ENCODE measurements at places on chromosomes 3 and 15.

DNA sequence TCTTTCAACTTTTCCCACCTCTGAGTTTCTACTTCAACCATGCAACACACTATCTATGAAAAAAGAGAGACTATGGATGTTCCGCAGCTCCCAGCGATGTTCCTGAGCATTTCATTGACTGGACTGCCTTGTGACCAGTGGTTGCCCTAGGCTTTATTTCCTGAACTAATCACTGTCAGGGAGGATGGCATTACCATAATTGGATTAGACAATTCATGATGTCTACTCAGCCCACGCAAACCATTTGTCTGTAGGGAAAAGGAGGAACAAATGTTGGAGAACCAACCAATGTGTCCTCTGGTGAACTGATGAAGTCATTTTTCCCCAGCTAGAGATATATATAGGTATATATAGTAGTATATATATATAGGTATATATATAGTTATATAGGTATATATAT is 229.3 kb upstream of the MCTP2 start:
- DNase-seq, result no peak

DNA sequence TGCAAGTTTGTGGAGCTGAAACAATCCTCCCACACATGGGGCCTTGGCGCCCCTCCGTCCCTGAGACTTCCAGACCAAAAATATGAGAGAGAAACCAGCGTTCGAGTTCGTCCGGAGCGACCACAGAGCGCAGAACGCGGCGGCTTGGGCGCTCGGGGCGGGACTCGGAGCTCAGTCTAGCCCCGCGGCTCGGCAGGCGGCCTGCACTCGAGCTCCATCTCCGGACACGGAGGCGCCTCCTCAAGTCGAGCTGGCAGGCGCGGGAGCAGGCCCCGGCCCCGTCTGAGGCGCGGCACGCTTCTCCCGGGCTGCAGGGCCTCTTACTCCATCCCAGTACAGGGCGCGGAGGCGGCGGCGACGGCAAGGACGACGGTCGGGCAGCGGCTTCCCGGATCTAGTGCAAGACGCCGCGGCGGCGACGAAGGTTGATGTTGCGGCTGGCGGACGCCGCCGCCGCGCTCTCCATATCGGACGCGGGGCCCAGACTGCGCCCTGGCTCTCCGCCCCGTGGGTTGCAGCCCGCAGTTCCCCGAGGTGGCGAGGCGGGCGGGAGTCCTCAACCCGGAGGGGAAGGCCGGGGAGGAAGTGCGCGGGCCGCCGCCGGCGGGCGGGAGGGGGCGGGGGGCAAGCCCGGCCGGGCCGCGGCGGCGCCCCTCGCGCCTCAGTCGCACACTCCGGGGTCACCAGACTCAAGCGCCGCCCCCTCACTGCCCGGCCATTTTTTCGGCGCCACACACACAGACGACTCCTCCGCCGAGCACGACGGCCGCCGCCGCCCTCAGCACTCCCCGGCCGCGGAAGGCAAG is 674 bp downstream of the MSL2 start:
- peak; percentile 64 for DNase-seq

GRCh38 chr3:28104896-28105534 is 136.4 kb upstream of the CMC1 start:
- DNase-seq, result no peak

DNA sequence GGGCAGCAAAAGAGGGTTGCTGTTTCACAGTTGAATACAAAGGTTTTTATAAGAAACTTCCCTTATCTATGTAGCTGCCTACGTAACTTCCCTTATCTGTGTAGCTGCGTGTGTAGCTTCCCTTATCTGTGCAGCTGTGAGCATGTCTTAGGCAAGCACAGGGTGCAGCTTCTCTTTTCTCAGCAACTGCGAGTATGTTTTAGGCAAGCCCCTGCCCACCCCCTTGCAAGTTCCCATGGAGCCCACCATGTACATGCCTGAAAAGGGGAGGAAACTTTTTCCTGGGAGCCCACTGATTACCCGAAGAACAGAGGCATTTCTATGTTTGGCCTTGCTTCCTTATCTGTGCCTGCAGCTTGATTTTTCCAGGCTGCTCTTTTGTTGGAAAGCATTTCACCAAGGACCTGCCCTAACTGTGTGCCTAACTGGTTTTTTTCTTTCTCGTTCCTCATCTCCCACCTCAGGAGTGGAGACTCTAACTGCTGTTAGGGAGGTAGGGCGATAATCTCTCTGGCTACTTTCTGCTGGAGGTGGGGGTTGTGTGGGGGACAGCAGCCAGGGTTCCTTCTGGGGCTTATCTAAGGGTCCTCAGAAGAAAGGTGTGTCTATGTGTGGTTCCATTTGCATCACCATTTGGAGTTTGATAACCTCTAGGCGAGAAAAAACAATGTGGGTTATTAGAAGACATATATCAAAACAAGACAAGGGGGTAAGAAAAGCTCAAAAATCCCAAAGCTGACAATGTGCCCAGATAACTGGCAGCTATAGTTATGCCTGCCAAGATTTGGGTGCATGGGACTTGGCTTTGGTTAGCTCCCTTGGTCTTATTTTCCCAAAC is 26.0 kb downstream of the SORD start:
- DNase-seq, result no peak

DNA sequence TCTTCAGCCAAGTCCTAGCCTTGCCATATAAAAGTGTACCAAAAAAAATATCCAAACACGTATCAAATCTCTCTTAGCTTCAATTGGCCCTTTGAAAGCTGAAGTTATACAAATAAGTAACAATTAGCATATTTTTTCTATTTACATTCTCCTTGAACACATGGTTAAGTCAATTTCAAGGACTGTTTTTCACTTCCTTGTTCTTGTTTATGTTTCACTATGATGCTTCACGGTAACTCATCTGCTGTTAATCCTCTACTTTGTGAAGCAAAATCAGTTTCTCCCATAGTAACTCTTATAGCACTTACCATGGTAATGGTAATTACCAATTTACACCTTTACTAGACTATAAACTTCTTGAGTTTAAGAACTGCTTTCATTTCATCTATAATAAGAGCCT is 10.6 kb upstream of the SPRED1 start:
- DNase-seq, result no peak

DNA sequence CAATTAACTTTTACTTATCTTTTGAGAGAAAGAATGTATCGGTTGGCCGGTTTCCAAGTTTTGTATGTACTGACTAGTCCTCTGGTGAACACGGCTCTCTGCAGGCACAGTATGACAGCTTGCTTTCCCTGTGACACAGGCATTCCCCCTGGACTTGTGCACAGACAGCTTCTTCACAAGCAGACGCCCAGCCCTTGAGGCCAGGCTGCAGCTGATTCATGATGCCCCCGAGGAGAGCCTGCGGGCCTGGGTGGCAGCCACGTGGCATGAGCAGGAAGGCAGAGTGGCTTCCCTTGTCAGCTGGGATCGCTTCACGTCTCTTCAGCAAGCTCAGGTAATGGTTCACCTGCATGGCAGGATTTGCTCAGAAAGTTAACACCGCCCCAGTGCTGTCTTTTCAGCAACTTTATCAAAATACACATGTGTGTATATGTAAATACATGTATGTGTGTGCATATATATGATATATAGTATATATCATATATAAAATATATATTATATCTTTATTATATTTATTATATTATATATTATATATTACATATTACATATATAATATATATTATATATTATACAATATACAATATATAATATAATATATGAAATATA is 25.5 kb downstream of the FAN1 start:
- no peak for DNase-seq
